H4 (cell line): ENCODE measurements at places on chromosomes 6 and 20.

DNA sequence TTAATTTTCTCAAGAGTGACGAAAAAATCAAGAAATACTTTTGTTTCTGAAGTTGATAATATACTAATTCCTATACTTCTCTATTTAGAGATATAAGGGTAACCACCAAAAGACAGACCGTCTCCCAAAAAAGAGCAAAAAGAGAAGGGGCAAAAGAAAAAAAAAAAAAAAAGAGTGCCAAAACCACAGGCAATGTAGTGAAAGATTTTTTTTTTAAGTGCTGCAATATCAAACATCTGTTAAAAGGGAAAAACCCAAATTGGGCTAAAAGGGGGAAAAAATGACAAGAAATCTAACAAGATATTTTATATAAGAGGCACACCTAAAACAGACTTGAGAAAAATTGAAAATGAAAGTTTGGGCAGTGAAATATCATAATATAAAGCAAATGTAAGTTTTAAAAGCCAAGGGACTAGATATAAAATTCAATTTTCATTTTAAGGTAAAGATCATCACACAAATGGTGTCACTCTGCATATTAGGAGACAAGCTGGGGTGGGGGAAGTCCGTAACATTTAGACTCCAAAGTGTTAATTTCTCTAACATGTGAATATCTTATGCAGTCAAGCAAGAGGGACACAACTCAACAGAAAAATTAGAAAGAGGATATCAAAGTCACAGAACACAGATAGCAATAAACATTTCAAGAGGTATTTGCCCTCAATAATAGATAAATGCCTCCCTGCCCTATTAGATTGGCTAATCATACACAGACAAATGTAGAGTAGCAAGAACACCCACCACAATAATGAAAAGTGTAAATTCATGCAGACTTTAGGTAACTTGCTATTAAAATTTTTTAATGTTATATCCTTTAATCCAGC lies 9.1 kb downstream of the C6orf52 start:
- DNase-seq: no peak

GRCh38 chr6:21103626-21104224 lies 489.8 kb upstream of the SOX4 start:
- peak; percentile 17 for DNase-seq

GRCh38 chr20:14336686-14337085 lies 726 bp downstream of the FLRT3 start:
- DNase-seq: peak; percentile 52

DNA sequence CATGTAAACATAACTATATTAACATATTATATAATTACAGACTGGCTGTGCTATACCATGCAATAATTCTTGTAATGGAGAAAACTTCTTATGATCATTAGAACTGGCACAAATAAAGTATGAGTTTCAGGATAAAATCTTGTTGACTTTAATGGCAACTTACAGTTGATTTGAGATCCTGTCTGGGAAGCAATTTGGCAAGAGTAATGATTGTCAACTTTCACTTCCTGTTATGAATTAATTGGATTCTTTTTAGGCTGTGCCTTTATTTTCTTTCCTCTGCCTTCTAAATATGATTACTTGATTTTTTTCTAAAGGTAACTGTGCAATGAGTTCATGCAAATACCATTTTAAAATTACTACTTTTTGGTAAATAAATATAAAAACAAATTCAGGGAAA lies 158.1 kb upstream of the B3GAT2 start:
- no peak for DNase-seq

- no peak for DNase-seq
These were observed 14.5 kb downstream of the HECA start for GRCh38 chr6:139149383-139149782.

- DNase-seq: peak; percentile 65
These were observed 96.8 kb upstream of the NFATC2 start for GRCh38 chr20:51639206-51639832.

- no peak for DNase-seq
These were observed 1608.8 kb downstream of the GRIK2 start for GRCh38 chr6:103002282-103002681.

GRCh38 chr6:8337147-8337546 lies 98.2 kb downstream of the SLC35B3 start:
- DNase-seq: no peak

GRCh38 chr6:4021133-4021853 lies 57.6 kb downstream of the FAM217A start:
- peak; percentile 96 for DNase-seq

DNA sequence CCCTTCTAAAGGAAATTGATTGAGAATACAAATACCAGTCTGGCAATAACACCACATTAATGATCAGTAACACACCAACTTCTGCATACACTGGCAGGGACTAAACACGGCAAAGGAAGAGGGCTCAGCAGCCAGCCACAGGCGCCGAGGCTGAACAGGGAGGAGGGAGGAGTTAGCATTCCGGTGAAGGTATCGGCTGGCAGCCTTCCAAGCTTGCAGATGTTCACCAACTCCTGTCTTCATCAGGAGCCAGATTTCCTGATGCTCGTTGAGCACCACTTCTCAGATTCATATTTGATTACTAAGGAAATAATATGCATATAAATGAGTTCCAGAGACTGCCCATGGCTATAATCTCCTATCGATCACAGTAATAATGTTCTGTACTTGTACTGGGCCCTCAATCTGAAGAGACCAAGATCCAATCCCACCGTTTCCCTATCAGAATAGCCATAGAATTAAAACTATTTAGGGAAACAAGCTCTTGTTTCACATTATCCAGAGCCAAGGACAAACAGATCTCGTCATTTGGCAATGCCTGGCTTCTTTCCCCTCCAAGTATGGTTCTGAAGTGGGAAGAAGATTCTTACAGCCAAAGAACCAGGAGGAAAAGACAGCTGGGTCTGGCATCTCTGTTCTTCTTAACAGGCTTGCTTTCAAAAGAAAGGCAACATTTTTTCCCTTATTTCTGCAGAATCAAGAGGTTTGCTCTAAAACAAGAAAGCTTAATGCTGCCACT lies 42.2 kb downstream of the GFOD1 start:
- no peak for DNase-seq

DNA sequence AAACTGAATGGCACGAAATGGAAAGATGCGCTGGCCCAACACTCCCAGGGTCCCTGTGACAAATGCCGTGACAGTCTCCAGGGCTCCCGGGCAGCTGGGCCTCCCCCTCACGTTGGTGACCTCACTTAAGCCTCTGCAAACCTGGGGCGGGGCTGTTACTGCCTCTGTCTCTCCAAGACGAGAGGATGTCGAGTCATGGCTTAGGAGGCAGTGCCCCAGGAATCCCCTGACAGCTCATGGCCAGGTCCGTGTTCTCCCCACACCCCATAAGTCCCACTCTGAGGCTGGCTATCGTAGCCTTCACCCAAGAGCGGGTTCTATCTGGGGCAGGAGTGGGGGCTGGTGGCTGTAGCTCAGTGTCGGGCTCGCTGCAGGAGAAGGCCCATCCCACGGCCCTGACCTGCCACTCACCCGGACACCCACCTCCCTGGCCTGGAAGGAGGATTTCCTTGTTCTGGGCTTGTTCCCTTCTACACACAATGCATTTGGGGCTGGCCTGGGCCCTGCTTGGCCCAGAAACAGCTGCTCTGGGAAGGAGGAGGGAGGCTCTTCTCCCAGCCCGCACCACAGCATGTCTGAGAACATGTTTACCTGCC lies 5.6 kb upstream of the RPS21 start:
- no peak for DNase-seq

- no peak for DNase-seq
These were observed 399.8 kb downstream of the CDC5L start for GRCh38 chr6:44787254-44787834.

GRCh38 chr20:16821211-16822089 lies 73.3 kb downstream of the OTOR start:
- DNase-seq: peak; percentile 44

DNA sequence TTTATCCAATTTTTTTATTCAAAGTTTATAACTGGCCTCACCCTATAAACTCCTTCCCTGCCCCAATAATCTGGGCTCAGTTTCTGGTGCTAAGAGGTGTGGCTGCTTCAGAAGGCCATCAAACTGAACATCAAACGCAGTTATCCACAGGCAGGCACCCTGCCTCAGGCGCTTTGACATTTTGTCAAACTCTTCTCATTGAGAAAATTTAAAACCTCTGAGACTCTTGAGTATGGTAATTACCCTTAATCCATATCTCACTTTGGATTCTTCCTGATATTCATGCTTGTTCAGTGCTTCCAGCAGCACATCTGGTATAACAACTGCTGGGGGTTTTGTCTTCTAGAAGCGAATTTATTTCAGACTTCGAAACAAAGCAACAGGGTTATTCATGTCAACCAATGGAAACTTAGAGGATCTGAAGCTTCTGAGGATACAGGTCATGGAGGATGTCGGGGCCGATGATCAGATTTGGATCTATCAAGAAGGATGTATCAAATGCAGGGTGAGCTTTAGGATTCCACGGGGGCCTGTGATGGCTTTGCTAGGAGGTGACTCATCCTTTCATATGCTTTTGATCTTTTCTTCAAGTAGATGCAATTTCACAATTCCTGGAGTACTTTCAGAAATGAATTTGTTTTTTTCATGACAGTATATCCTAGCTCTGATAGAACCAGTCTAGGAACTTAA lies 68.2 kb downstream of the RTN4IP1 start:
- DNase-seq: no peak

DNA sequence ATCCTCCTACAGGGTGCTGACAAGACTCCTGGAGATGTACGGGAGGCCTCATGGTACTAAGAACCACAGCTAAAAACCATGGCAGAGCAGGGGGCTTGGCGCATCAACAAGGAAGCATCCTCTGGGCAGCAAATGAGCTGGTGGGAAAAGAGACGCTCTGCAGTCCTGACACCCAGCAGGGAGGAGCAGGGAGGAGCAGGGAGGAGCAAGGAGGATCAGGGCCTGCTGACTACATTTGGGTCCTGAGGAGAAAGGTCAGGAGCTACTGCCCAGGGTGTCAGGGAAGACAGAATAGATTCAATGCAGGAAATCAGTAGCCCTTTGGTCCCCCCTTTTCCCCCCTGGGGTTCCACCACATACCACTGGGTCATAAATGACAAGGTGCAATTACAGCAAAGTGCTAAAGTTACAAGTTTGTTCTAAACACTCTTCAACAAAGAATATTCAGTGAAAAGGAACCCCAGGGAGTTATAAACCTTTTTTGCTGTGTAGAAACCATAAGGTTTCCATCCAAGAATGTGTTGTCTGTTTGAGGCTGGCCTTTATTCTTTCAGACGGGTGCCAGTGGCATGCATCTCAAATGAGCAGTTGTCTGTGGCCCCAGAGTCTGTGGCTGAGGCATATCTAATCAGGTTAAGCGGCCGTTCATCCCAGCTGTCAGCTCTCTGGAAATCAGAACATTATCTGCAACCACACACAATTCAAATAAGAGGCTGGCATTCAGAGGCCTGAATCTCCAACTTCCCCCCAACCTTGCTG lies 325.0 kb downstream of the CDC5L start:
- no peak for DNase-seq

DNA sequence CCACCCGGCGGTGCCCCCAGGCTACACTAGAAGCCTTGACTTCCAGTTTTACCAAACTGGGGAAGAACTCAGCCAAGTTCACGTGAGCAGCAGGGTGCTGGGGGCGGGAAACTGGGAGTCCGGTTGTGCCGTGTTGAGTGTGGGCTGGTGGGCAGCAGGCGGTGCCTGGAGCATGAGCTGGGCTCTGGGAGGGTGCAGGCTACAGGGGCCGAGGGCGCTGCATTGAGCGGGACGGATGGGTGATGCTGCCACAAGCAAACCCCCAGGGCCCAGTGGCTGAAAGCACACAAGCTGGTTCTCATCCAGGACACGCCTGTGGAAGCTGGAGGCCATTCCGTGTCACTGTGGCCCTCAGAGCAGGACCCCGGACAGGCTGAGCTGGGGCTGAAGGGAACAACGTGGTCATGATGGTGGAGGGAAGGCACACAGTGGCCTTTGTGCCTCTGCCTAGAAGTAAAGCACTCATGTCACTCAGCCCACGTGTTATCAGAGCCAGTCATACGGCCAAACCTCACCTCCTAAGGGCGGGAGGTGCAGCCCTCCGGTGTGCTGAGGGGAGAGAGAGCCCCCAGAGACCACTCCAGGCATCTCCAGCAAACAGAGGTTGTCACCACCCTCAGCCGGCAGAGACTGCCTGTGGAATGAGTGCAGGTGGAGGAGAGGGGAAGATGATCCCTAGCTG lies 29.5 kb downstream of the RBM38 start:
- no peak for DNase-seq

GRCh38 chr6:137112067-137112355 lies 61.4 kb downstream of the IL22RA2 start:
- peak; percentile 5 for DNase-seq

GRCh38 chr6:25652007-25652515 lies at the start of gene SCGN:
Gene SCGN, plus strand, starts transcription at chr6:25652215. Its CDS starts 189 bp downstream, at chr6:25652404.
- DNase-seq: no peak

GRCh38 chr6:107532706-107533105 lies 42.8 kb downstream of the SOBP start:
- DNase-seq: no peak

DNA sequence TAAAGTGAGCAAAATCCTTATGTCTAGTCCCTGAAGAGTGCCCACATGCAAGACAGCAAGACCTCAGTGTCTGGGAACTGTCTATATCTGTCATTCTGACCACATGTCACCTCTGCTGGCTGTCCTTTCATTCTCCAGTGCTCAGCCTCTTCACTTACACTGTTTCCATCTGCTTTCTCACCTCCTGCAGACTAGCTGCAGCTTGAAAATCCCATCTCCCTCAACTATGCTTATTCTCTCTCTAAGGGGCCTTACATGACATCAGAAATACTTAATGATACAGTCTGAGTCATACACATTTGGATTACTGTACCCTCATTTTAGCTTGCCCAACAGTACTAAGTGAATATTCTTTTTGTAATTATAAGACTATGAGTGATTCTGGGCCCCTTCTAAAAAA lies 587.8 kb downstream of the EPM2A start:
- DNase-seq: no peak

DNA sequence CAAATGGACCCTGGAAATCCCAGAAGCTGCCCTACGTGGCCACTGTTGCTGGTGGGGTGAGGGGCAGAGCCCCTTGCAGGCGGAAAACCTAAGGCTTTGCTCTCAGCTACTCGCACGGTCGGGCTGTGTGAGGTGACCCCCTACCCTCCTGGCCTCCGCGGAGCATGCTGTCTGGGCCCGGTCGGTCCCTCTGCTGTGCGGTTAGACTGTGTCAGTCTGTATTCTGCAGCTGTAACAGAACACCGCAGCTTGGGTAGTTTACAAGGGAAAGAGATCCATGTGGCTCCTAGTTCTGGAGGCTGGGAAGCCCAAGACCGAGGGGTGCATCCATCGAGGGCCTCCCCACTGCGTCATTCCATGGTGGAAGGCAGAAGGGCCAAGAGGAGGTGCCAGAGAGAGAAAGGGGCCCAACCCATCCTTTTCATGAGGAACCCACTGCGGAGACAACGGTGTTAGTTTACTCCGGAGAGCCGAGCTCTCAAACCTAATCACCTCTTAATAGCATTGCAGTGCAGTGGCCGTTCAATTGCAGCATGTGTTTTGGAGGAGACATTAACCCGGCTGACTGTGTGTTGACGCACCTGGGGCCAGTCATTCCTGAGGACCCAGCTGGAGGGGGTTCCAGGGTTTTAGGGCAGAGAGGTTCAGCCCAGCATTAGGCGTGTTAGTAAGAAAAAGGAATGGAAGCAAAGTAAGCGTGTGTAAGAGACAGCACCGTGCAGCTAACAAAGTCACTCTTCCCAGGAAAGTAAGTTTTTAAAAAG lies 18.3 kb downstream of the COL9A3 start:
- DNase-seq: no peak

- DNase-seq: no peak
These were observed 75.1 kb downstream of the NINL start for GRCh38 chr20:25510202-25510601.

- DNase-seq: peak; percentile 25
These were observed 1.2 kb downstream of the MTCH1 start for GRCh38 chr6:36984581-36985416.

- no peak for DNase-seq
These were observed 28.1 kb upstream of the AKIRIN2 start for GRCh38 chr6:87729965-87730719.

- DNase-seq: no peak
These were observed 100.7 kb downstream of the PRKN start for GRCh38 chr6:162626869-162627268.
